ENCODE measurements at places on chromosomes 5 and 9.

DNA sequence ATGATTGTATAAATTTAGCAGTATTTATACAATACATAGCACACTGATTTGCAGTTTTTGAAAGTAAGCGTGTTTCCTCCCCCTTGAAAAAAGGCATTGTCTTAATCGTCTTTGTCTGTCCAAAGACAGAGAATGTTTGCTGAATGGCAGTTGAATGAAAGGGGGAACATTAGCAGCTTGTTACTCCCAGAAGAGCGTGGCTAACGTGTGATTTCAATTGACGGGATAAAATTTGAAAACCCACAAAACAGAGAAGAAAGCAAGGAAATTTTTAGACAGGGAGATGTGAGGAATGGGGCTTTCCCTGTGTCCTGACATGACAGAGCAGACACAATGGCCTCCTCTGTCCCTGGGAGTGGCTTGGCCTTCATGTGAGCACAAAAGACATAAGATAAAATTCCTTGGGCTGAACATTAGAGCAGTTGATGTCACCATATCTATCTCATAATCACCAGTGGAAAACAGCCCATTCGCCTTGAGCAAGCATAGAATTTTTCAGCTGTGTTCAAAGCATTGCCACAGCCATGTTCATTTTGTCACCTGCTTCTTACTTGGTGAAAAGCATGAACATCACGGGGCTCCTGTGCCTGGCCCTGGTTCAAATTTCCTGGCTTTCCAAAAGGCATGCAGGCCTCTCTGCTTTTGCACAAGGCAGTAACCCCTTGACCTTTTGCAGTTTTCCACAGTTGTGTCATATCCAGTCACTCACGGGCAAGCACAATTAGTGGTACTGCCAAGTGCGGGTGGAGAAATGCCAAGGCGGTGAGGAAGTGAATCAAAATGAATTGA lies 126.9 kb downstream of the TLE1 start:
- DNase-seq = peak; percentile 73

DNA sequence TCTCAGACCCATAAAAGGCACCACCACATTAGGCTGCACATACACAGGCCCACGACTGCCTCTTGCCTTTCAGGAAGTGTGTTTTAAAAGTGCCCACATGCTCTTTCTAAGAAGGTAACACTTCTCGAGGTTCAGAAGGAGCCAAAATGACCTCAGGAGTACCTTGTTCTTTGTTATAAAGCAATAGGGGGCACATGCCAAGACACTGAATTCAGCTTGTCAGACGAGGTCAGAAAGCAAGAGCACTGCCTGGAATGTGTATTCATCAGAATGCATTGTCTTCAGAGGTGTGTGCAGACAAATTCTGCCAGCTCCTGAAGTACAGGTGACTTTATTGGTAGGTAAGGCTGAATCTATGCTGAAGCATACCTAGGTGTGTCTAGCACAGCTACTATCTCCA lies 114.5 kb upstream of the IRX1 start:
- no peak for DNase-seq

- DNase-seq = peak; percentile 30
Measured at GRCh38 chr9:68552700-68553476, 12.2 kb upstream of the TMEM252 start.

DNA sequence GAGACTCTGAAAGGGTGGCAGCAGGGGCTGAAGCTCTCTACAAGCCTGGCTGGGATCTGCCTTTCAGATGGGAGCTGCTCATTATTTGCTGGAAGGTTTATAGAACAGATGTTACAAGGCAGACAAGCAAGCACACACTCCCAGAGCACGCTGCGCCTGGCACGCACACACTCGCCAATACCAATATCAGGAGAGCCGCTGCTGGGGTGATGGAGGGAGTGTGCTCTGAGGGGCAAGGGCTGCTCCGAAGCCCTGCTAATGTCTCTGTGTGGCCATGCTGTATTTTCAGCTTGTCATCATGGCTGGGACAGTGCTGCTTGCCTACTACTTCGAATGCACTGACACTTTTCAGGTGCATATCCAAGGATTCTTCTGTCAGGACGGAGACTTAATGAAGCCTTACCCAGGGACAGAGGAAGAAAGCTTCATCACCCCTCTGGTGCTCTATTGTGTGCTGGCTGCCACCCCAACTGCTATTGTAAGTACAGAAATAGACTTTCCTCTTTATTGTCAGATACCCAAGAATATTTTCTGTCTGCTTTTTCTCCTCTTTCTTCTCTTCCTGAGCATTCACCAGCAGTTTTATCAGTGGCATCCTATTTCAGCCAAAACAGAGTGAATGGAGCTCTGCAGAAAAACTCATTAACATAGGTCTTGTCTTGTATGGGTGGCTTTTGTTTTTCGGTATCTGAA lies 115.1 kb downstream of the BAAT start:
- no peak for DNase-seq

DNA sequence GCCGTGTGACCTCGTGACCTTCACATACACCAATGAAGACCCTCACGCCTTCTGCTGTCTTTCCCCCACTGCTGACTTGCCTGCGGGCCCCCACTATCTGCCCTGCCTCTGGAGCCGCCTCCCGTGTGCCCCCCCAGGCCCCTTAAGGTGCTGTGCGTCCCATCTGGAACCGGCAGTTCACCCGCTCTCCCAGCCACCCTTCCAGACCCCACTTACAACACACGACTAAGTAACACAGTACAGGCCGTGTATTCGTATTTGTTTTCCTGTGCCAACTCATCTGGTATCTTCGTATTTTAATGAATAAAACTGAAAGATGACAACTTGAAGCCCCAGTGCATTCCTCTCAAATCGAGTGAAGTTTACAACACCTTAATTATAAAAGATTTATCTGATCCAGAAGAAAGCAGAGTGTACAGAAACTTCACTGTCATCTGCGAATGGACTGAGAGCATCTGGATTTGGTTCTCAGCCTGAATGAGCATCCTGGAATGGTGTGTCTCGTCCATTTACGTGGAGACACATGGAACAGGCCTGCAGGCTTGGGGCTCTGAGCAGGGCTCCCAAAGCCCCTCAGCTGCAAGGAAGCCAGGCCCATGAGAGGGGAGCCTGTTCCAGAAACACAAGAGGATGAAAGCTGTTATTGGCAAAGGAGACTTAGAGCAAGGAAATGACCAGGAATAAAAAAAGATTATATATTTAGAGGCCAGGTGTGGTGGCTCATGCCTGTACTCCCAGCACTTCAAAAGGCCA lies 21.9 kb upstream of the TERT start:
- no peak for DNase-seq

DNA sequence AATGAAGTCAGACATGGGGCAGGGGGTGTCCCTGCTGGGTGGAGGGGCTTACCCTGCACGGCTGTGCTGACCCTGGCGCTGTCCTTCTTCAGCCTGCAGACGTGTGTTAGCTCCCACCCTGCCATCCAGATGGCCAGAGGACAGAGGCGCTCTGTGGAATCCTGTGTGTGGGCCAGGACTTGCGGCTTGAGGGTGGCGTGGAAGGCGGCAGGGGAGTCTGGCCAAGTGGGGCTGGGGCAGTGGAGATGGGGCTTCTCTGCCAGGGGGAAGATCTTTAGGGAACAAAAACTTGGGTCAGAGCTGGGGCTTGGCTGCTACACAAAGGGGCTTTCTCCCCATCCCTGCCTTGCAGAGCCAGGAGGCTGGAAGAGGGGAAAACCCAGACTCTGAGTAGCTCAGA lies 46.5 kb upstream of the SYNPO start:
- DNase-seq = no peak

- no peak for DNase-seq
Measured at GRCh38 chr5:6135977-6136376, 242.4 kb downstream of the MED10 start.

GRCh38 chr5:99102073-99102697 lies 173.4 kb upstream of the CHD1 start:
- no peak for DNase-seq

- DNase-seq = no peak
Measured at GRCh38 chr5:14251733-14252132, 108.6 kb downstream of the TRIO start.

GRCh38 chr5:151464101-151464500 lies 16.7 kb downstream of the SLC36A1 start:
- no peak for DNase-seq

- DNase-seq = no peak
Measured at GRCh38 chr5:131973089-131973712, 27.7 kb upstream of the MEIKIN start.

DNA sequence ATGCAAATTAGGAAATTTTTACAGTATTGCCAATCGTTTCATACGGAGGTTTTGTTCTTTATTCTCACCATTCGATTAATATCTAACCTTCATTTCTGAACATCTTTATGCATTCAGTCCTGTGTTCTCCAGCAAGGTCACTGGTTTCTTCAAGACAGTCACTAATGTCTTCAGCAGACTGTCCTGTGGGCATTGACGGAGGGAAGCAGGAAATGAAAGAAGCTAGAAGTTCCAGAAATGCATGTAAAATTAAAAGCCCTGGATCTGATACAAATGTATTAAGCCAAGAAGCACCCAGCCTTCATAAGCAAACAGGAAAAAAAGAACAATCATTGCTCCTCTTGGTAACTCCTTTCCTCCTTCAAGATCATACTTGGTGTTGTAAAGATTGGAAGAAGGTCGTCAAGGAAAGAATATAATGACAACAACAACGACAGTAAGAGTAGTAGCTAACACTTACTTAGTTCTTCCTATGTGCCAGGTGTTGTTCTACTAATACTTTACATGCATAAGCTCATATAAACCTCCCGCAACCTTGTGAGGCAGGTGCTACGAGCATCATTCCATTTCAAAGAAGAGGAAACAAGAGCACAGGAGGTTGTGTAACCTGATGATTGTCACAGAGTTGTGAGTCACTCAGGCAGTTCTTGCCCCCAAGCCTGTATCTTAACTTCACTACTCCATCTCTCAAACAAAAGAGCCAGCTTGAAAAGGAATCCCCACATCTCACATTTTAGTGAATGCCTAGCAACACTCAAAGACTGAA lies 59.9 kb upstream of the CER1 start:
- DNase-seq = no peak

DNA sequence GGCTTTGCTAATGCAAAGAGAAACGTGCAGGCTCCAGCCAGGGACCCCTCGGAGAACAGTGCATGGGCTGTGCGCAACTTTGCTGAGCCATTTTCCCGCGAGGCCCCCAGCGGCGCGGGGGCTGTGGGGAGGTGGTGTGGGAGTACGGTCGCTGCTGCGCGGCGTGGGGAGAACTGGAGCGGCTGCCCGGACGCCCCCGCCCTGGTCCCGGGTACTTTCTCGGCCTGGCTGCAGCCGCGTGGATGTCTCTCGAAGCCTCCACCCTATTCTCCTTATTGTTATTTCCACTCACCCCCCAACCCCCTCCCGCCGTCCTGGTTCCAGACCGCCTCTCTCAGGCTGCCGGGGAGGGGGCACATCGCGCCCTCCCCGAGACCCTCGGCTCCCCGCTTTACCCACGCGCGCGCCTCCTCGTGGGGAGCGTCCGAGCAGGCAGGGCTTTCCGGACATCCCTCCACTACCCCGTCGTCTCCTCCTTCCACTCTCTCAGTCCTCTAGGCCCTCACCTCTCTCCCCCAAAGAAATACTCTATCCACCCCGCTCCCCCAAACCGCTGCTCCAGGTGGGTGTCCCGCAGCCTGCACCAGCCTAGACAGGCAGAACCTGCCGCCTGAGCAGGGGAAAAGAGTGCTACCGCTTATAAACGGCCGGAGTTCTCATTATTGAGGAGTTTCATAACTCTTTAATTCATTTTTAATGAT lies 68.6 kb upstream of the TBCA start:
- no peak for DNase-seq

DNA sequence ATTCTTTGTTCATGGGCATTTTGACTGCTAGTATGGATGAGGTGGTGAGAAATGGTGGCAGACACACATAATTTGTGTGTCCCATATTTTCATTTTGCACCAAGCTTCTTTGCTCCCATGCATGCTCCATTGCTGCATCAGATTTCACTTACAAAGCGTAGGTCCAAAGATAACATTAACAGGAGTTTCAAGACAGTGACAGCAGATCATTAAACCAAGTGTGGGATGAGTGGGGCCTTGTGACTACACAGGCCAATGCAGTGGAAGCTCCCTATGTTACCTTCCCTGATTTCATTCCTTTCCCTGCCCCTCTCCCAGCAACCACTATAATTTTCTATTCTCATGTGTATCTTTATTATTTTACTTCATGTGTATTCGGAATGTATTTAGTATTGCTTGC lies 142.0 kb downstream of the AOPEP start:
- DNase-seq = peak; percentile 30

GRCh38 chr5:132177691-132178149 lies 49.9 kb downstream of the P4HA2 start:
- no peak for DNase-seq

- DNase-seq = no peak
Measured at GRCh38 chr5:32973646-32974045, 262.5 kb downstream of the NPR3 start.

- DNase-seq = no peak
Measured at GRCh38 chr5:170348137-170348633, 41.0 kb downstream of the KCNMB1 start.

DNA sequence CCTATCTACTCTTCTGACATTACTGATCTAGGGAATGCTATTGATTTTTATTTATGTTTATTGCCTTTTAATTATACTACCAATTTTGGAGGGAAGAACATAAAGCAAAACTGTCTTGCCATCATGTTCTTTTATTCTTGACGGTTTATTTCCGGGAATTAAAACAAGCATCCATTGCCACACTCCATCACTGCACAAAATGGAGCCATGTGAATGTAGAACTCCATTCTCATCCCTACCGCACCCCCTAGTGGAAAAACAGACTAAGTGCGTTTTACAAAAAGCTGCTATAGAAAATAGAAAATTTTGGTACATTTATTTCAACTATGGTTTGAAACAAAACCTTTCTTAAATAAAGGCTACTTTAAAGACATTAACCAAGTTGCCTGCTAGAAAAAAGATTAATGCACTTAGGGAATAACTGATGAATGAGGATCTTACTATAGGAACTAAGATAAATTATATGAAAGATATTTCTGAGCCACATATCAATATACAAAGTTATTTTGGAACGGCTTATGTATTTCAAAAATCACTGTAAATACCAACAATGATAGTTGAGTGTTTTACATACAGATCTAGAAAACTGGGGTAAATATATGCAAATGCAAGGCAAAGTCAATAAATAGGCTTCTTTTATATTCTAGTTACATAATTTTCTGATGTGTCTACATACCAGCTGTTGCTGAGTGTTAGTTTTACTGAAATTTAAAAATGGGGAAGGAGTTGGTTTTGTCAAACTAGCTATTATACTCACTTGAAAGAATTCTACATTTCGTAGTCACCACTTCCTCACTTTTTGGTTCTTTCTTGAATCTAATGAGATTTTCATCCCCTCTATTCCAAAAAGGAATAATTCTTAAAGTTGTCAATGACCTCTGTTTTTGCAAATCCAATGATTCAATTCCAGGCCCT lies 26.5 kb downstream of the OXCT1 start:
- peak; percentile 73 for DNase-seq

DNA sequence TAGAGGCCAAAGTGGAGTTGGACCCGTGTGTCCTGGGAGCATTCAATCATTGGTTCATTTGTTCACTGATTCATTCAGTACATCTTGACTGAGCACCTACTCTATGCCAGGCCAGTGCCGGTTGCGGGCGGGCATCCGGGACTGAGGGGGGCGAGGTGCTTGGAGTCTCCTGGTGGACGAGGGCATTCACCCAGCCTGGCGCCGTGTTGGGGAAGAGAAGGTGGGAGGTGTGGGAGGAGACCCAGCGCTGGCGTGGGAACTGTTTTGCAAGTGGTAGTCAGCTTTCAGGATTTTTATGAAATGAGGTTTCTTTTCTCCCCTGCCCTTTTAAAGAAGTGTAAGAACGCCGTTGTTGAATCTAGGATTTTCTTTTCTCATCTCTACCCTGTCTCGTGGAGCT lies 37.2 kb downstream of the NCS1 start:
- no peak for DNase-seq

All from astrocyte of the spinal cord (primary cell).